ENCODE measurements at places on chromosomes 4 and X. TPM values are rescaled to one million over a fixed set of nuclear protein-coding genes. Genes with fewer than 3 reads are reported as not detected.

The KLB gene
- total RNA-seq: not detected

The CYTL1 gene
- total RNA-seq: 101 TPM

The STEEP1 gene
- total RNA-seq: 28.5 TPM

The CCDC149 gene
- 13.4 TPM for total RNA-seq

The GPR119 gene
- not detected for total RNA-seq

The CTAG1A gene
- not detected for total RNA-seq

The CITED1 gene
- total RNA-seq: not detected

The TFE3 gene
- total RNA-seq: 31.7 TPM

The CXXC4 gene
- under 0.01 TPM for total RNA-seq

The P2RY8 gene
- not detected for total RNA-seq

The SSX3 gene
- not detected for total RNA-seq

The ARR3 gene
- total RNA-seq: not detected

The KLHL4 gene
- total RNA-seq: 44.6 TPM

The AREG gene
- total RNA-seq: 0.29 TPM

The TET2 gene
- 22.9 TPM for total RNA-seq

The TMEM31 gene
- not detected for total RNA-seq
